ENCODE measurements at places on chromosomes 6 and 20. TPM values are rescaled to one million over a fixed set of nuclear protein-coding genes. Genes with fewer than 3 reads are reported as not detected.

The MUCL3 gene
- total RNA-seq, result 0.31 TPM

- no peak for DNase-seq
Observed at GRCh38 chr6:101992286-101992685, 598.8 kb downstream of the GRIK2 start.

DNA sequence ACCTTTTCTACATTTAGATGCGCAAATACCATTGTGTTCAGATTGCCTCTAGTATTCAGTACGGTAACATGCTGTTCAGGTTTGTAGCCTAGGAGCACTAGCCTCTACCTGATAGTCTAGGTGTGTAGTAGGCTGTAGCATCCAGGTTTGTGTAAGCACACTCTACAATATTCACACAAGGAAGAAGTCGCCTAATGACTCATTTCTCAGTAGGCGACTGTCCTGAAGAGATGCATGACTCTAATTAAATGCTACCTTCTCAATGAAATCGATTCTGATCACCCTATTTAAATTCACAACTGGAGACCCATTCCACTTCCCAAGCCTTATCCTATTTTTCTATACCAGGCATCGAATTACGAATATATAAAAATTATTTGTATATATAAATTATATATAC, 1.3 kb downstream of the MCUR1 start:
- no peak for DNase-seq

The BTN1A1 gene
- total RNA-seq, result 0.36 TPM

The FLRT3 gene
- 75.7 TPM for total RNA-seq

The CGAS gene
- total RNA-seq, result 0.12 TPM

The TTK gene
- 13.4 TPM for total RNA-seq

The HTR1E gene
- 0.52 TPM for total RNA-seq

DNA sequence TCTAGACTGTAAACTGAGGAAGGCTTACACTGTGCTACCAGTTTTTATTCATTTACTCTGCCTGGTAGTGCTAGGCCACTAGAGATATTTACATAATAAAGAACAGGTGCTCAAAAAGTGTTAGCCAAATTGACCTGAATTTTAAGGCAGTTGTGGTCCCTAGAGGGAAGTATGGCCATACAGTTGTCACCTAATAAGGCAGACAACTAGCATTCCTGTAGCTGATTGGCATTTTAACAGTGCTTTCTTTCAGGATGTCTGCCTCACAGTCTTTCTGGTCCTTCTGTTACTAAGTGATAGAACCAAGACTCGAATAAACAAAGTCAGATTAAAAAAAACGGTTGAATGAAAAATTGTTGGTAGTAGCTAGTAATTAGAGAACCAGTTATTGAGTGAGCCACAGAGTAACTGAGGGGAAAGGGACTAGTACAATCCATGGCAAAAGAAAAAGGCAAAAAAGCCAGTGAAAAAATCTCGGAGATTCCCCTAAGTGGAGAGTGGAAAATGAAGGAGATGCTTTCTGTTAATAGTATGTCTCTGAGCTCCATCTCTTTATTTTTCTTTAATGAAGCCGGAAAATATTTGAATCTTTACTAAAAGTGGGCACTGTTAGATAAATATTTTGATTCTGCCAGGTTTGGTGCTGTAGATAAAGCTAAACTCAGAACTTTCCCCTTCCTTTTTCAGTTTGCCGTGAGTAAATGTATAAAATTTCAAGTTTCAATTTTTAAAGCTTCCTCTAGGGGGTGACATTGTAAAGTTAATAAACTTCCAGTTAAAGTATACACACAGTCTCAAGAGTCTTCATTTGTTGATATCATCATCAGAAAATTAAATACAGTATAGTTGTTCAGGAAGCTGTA, 9.1 kb downstream of the VTA1 start:
- DNase-seq, result no peak

The SLC24A3 gene
- total RNA-seq, result 12.0 TPM

DNA sequence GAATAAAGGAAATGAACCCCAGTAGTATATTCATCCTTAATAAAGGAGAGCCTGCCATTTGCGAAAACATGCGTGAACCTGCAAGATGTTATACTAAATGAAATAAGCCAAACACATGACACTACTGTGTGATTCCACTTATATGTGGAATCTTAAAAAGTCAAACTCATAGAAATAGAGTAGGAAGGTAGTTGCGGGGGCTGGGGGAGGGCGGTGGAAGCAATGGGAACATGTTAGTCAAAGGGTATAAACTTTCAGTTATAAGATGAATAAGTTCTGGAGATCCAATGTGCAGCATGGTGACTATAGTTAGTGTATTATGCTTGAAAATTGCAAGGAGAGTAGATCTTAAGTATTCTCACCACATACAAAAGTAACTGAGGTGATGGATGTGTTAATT, 72.9 kb downstream of the ANKRD6 start:
- DNase-seq, result no peak

The C6orf52 gene
- total RNA-seq, result 3.7 TPM

DNA sequence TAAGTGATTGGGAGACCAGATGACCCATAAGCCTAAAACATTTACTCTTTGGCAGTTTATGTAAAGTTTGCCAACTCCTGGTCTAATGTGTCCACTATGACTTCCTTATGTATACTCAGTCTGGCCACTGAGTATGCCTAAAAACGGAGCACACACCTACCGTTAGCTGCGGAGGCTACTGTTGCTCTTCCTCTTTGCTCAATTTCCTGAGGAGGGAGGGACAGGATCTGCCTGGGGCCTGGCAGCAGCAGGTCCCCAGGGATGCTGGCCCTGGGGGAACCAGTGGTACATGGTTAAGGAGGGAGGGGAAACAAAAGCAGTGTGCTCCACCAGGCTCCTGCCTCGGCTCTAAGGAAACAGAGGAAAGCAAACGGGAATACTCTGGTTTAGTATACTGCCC, 113.5 kb downstream of the CDYL start:
- DNase-seq, result no peak

GRCh38 chr20:35690265-35690664, 8.9 kb downstream of the NFS1 start:
- peak; percentile 34 for DNase-seq

- no peak for DNase-seq
Observed at GRCh38 chr6:88442737-88443136, 276.6 kb upstream of the CNR1 start.

DNA sequence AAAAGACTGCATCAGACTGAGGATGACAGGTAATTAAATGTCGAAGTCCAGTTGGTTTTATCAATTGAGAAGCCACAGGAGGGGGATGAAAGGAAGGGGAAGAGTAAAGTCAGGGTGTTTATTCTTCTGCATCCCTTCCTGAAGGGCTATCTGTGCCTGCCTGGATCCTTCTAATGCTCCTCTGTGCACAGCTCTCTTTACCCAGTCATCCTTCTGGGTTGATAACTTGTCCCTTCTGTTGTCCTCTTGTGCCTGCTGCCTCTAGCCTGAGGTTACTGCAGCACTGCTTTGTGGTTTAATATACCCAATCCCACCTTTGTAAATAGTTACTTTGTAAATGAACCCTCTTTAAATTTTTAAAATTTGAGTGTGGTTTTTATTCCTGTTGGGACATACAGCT, 1127.3 kb downstream of the EPHA7 start:
- no peak for DNase-seq

The PIM1 gene
- 41.5 TPM for total RNA-seq

The PHF10 gene
- 59.9 TPM for total RNA-seq

The PERP gene
- total RNA-seq, result 293 TPM

The RAD21L1 gene
- not detected for total RNA-seq

The TUBB2B gene
- total RNA-seq, result 37.8 TPM

The ATG5 gene
- 39.3 TPM for total RNA-seq

The SLC17A3 gene
- not detected for total RNA-seq

GRCh38 chr6:75438013-75438431, 55.6 kb downstream of the FILIP1 start:
- DNase-seq, result no peak

DNA sequence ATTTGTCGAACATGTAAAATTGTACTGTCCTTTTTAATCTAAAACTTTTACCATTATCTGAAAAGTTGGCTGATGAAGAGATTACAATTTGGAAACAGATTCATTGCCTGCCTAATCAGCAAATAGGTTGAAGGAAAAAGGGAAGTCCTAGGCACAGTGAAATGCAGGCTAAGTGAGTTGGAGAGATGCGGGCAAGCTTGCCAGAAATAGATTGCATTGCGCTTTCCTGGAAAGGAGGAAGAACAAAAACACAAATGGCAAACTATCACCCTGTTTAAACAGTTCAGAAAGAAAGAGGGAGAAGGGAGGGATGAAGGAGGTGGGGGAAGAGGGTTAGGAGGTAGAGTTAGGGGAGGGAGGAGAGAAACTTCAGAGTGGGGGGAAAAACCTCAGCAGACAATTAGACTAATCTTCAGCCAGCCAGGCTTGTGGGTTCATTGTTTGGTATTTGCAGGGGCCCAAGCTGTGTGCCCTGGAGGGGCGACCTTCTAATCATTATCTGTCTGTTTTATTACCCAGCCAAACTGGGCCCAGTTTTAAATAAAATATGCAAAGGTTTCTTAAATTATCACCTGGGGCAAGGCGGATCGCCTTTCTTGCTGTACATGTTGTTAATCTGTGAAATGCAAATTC, 465.2 kb downstream of the TFAP2B start:
- no peak for DNase-seq

DNA sequence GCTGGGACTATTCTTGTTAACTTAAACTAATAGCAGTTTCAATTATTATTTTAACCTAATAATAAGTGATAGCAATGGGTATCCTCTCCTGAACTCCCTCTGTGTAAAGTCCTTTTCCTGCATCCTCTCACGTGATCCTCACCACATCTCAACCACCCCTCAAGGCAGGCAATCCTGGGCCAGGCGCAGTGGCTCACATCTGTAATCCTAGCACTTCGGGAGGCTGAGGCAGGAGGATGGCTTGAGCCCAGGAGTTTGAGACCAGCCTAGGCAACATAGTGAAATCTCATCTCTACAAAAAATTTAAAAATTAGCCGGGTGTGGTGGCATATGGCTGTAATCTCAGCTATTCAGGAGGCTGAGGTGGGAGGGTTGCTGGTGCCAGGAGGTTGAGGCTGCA, 23.7 kb downstream of the MAP1LC3A start:
- no peak for DNase-seq

DNA sequence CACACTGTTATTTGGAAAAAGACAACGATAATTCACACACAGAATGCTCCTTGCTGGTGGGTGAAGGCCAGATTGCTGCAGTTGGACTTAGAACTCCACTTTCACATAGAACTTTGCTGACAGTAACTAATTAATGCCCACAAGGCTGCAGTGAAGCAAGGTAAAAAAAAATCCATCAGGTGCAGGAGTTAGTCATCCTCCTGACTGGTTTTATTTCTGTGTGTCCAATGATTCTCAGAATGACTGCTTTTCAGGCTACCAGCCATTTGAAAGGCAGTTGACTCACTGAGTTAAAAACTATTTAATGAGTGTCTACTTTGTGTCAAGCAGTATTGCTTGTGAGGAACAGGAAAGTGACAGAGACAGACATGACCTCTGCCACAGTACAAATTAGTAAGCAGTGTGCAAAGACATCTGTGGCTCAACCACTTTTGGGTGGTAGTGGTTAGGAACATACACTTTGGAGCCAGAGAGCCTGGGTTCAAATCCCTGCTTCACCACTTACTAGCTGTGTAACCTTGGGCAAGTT, 41.9 kb downstream of the ELOVL5 start:
- no peak for DNase-seq

DNA sequence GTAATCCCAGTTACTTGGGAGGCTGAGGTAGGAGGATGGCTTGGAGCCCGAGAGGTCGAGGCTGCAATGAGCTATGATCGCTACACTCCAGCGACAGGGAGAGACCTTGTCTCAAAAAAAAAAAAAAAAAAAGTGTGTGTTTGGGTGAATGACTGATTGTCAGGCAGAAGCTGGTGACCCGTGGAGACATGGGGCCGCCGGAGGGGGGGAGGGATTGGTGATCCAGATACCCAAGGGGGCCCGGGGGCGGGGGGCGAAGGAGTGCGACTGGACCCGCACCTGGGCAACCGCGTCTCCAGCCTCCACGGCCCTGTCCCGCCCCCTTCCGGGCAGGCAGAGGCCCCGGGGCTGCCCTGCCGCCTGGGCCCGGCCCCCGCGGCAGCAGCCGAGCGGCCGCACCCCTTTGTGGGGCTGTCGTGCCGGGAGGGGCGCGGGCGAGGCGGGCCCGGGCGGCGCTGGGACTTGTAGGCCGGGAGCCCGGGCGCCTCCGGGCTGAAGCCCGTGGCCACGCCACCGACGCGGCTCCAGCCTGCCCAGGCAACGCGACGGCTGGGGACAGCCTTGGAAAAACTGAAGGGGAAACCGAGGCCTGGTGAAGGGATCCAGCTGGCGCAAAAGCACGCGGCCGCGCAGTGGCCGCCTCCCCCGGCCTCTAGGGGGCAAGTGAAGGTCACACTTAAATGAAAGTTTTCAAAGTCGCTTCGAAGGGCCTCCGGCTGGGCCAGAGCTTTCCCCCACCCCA, 2.1 kb upstream of the RBM38 start:
- DNase-seq, result peak; percentile 74

The KHDC1L gene
- total RNA-seq, result 0.75 TPM

- no peak for DNase-seq
Observed at GRCh38 chr6:12483712-12484111, 193.6 kb downstream of the EDN1 start.

- no peak for DNase-seq
Observed at GRCh38 chr6:20873425-20874190, 339.4 kb downstream of the CDKAL1 start.

The SIRPG gene
- total RNA-seq, result not detected

The UTRN gene
- total RNA-seq, result 75.1 TPM

DNA sequence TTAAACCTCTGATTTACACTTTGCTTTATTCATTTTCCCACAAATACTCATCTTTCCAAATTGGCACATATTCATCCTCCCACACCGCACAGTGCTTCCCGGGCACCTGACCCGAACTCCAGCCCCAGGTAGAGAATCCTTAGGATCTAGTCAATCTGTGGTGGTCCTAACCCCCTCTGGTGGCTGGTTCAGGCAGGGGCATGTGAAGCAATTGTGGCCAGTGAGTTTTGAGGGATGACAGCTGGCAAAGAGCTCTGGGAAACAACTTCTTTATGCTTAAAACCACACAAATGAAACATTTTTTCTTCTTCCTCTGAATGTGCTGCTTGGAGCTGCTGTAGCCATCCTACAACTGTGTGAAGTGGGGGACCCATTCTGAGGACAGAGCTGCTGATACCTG, 54.7 kb downstream of the ELOVL5 start:
- DNase-seq, result no peak

GRCh38 chr20:40860487-40860902, 168.1 kb upstream of the TOP1 start:
- no peak for DNase-seq

- no peak for DNase-seq
Observed at GRCh38 chr20:50438986-50439407, 71.2 kb upstream of the PTPN1 start.

- DNase-seq, result no peak
Observed at GRCh38 chr6:131756039-131756438, 45.2 kb upstream of the CTAGE9 start.

GRCh38 chr6:44932651-44933091, 395.5 kb upstream of the RUNX2 start:
- DNase-seq, result no peak

- no peak for DNase-seq
Observed at GRCh38 chr20:9103955-9104354, 35.1 kb downstream of the PLCB4 start.

GRCh38 chr6:167058261-167058660, 59.1 kb downstream of the CEP43 start:
- DNase-seq, result no peak

- no peak for DNase-seq
Observed at GRCh38 chr6:143111443-143111842, 50.8 kb downstream of the AIG1 start.
